Suprapubic skin (tissue), 4 donors: ENCODE measurements at places on chromosomes 1 and 21. TPM values are rescaled to one million over a fixed set of nuclear protein-coding genes. Genes with fewer than 3 reads are reported as not detected.

- no peak for DNase-seq
Observed at GRCh38 chr1:32755098-32755809, 52.7 kb upstream of the SYNC start.

- no peak for DNase-seq
Observed at GRCh38 chr1:214213136-214213535, 67.8 kb upstream of the SMYD2 start.

The AKNAD1 gene
- total RNA-seq: not detected

The ARHGEF11 gene
- 39.3 TPM for total RNA-seq

- DNase-seq: peak; percentile 59
Observed at GRCh38 chr1:3745590-3746381, 6.5 kb upstream of the CCDC27 start.

GRCh38 chr1:87765681-87766070, 437.0 kb downstream of the LMO4 start:
- no peak for DNase-seq

- no peak for DNase-seq
Observed at GRCh38 chr1:14824314-14824915, 225.9 kb downstream of the KAZN start.

- DNase-seq: no peak
Observed at GRCh38 chr1:31639543-31639942, 5.1 kb downstream of the PEF1 start.

- no peak for DNase-seq
Observed at GRCh38 chr21:45093035-45093532, 18.7 kb downstream of the ADARB1 start.

DNA sequence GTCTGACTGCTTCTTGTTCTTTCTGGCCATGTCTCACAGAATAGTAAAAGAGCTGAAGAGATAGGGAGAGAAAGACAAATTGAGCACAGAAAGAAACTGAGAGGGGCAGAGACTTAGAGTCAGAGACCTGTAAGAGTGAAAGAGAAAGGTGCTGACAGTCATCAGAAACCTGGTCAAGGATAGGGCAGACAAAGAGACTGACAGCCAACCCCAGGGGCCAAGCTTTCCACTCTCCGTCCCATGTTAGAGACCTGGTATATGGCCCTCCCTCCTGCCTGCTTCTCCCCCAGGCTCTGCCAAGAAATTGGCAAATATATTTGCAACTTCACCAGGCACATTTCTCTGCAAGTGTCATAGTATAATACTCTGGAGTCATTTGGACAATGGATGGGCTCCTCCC, 64.6 kb downstream of the RHBG start:
- no peak for DNase-seq

The OR2L13 gene
- not detected for total RNA-seq

The SPRR1B gene
- 1.8 TPM for total RNA-seq

DNA sequence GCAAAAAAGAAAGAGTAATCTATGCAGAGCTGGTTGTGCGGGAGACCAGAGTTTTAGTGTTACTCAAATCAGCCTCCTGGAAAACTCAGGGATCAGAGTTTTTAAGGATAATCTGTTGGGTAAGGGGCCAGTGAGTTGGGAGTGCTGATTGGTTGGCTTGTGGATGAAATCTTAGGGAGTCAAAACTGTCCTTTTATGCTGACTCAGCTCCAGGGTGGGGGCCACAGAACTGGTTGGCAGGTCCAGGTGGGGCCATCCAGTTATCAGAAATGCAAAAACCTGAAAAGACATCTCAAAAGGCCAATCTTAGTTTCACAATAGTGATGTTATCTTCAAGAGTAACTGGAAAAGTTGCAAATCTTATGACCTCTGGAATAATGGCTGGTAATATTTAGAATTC, 3.3 kb downstream of the EXTL2 start:
- DNase-seq: no peak

GRCh38 chr1:59314776-59315528, 18.1 kb downstream of the FGGY start:
- no peak for DNase-seq

DNA sequence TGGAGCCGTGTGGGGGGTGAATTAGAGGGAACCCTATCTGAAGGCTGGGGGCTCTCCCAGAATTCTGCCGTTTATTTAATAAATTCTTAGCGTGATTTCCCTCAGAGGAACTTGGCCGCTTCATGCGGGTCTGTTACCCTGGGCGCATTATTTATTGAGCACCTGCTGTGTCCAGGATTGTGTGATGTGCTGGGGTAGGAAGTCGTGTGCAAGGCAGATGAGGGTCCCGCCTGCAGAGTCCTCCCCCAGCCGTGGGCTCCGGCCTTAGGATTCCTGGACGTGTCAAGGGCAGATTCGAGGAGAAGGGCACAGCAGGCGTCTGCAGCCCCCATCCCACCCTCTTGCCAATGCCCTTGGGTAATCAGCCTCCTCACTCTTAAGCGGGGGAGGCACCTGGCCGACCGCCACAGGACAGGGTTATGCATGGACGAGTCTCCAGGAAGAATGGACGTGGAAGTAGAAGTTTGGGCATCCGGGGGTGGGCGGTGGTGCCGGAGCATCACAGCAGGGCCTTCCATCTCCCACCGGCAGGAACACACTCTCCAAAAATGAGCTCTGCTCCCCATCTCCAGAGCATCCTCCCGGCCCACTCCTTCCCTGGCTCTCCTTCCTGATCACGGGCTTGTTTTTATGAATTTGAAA, 233.3 kb upstream of the C1orf174 start:
- DNase-seq: no peak

GRCh38 chr1:48761411-48761810, 15.3 kb downstream of the BEND5 start:
- DNase-seq: no peak

DNA sequence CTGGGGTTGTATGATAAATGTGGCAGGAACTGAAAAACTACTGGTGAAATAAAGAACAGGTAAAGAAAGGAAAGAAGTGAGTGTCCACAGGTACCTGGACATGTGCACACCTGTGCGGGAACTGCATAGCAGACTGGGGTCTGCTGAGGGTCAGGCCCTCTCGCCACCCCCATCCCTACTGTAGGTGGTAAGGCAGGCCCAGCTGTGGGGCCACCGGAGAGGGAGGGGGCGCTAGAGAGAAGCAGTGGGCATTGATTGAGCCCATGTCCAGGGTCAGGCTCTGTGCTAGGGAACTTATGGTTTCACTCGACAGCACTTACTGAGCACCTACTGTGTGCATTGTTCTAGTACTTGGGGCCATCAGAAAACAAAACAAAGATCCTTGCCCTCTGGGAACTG, 400.5 kb downstream of the MATN1 start:
- no peak for DNase-seq

DNA sequence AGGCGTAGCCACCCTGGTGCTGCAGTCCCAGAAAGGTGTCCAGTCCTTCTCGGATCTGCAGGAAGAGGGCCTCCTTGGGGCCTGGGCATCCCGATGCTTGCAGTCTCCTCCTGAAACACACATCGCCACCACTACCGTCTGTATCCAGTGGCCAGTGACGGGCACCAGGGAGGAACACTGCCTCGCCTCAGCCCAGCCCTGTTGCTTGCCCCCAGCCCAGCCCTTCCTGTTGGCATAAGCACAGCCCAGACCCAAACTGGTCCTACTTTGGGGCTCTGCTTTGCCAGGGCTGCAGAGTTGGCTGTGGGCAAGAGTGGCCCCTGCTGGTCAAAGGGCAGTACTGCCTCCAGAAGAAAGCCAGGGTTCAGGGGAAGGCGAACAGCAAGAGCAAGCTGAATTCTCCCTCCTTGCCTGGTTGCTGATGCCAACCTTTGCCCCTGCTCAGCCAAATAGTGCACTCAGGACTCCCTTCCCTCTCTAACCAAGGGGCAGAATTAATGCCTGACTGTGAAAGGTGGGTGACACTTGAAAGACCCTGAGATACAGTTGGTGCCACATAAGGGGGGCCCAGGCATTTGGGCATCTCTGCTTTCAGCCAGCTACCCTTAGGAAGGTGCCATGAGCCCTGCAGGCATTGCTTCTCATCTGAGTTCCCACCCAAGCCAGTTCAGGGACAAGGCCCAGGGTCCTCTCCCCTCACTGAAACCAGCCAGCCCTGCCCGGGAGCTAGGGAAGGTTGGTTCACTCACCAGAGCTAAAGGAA, 11.1 kb upstream of the ARHGEF2 start:
- DNase-seq: peak; percentile 85

The ZNF695 gene
- total RNA-seq: not detected

DNA sequence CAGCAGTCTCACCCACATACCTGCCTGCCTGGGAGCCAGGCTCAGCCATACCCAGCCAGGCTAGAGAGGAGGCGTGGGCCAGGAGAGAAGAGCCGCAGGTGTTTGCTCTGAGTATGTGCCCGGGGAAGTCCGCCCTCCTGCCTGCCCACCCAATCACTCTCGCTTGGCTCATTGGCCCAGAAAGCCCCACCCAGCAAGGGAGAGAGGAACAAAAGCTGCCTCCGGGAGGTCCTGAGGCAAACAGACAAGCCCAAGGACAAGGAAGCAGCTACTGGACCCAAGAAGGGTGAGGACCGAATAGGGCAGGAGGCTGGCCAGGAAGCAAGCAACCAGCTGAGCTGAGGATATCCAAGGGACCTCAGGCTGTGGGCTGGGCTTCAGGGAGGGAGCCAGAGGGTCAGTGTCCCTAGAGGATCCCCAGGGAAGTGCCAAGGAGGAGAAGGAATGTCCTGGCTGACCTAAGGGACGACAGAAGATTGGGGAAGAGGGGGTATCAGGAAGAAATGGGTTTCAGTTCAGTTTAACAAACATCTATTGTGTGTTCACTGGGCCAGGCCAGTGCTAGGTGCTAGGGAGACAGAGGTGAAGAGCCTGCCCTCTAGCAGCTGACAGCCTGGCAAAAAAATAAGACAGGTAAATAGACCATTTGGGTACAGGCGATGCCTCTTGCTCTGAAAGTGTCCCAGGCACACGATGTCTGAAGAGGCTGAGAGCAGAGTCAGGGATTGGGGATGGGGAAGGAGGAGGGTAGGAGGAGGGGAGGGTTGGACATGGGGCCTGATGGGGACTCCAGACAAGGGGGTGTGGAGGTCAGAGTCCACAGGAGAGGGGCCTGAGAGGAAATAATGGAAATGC, at the start of gene GJB4:
Gene GJB4 (plus strand): TSS at position 238 of the 855 bp plus-strand sequence. CDS start 1,515 bp downstream, outside the sequence.
- no peak for DNase-seq
